ENCODE measurements at places on chromosomes 3 and 15.

DNA sequence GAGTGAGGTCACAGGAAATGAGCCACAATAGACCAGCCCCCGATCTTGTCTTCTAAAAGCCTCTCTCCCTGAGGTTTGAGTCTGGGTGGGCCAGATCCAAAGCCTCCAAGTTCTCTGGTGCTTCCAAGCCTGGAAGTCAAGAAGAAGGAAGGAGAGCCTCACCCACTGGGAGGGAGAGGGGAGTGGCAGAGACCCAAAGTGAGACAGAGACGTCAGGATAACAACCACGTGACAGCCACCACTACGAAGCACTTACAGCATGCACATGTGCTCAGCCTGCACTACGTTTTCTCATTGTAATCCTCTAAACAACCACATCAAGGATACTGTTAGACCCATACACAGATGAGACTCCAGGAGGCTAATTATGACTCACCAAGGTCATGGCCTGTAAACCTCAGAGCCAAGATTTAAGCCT, 197.3 kb upstream of the LINGO1 start:
- DNase-seq = no peak

DNA sequence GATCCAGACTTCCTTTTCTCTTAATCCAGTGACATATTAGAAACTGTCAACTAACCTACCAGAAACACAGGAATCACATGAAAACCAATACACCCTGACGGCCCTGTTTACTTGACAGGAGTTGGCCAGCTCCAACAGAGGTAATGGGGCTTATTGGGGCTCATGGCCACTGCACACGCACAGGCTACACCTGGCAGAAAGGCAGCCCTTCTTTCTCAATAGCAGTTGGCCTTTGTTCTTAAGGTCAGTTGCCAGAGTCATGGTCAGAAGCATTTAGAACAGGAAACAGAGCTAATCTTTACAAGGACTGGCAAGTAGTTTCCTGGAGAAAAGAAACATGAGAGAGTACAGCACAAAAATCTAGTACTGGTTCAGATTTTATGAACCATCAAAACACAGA, 181.8 kb downstream of the MAGI1 start:
- DNase-seq = peak; percentile 12

GRCh38 chr3:189908646-189909045, 212.1 kb downstream of the P3H2 start:
- no peak for DNase-seq

DNA sequence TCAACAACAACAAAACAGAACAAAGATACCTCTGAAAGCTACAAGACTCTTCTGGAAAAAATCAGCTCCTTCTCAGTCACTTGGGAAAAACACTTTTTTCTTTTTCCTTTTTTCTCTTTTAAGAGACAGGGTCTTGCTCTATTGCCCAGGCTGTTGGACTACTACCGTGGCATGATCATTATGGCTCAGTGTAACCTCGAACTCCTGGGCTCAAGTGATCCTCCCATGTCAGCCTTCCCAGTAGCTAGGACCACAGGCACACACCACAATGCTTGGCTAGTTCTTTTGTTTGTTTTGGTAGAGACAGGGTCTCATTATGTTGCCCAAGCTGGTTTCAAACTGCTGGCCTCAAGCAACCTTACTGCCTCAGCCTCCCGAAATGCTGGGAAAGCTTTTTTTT, 12.8 kb downstream of the MYO9A start:
- no peak for DNase-seq

GRCh38 chr15:51270706-51271105, 67.7 kb downstream of the CYP19A1 start:
- no peak for DNase-seq

DNA sequence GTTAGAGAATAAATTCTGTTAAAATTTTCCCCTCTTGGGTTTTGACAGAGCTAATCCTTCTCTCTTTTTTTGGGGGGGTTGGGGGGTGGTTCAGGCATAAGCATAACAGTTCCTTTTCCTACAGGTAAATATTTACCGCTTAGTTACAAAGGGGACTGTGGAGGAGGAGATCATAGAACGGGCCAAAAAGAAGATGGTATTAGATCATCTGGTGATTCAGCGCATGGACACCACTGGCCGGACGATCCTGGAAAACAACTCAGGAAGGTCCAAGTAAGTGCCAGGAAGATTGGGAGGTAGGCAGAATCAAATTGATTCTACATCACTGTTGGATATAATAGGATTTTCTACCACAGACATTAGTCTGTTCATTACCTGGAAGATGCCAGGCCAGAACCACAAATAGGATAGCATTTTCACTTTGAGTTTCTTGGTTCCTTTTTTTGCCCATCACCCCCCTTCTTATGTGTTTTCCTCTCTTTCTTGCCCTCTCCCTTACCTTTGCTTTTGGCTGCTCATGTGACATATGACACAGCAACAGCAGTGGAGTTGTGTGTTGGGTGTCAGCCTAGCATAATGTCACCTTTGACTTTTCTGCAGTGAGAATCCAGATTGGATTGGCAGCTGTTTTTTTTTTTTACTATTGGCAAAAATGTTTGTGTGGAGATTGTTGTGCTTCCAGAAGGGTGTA, 79.0 kb downstream of the CHD2 start:
- no peak for DNase-seq

DNA sequence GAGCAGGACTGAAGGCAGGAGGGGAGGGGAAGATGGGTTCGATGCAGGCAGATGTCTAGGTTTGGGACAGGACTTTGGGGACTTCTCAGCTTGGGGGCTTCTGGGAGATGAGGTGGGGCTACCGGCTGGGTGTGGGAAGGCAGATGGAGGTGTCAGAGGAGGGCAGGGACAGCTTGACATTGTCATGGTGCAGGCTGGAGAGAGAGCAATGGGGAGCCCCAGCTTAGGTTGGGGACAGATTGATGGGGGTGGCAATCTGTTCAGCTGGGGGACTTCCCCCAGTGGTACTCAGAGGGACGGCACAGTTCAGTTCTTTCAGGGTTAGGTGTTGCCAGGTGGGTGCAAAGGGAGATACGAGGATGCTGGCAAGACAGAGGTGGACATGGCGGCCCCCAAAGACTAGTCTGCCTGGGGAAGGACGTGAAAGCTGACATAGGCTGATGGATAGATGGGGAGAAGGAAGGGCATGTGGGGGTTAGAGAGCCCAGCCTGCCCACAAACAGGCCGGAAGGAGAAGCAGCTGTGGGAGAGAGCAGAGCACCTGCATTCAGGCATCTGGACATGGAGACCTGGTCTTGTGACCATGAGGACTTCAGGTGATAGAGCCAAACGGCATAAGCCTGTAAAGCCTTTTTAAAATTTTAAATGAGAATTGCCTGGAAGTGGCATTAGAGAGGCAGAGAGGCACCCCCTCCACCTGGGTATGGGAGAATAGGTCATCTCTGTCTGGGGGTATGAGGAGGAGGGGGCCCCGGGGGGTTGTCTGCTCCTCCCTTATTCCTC, 21.1 kb downstream of the ACAA1 start:
- DNase-seq = no peak

DNA sequence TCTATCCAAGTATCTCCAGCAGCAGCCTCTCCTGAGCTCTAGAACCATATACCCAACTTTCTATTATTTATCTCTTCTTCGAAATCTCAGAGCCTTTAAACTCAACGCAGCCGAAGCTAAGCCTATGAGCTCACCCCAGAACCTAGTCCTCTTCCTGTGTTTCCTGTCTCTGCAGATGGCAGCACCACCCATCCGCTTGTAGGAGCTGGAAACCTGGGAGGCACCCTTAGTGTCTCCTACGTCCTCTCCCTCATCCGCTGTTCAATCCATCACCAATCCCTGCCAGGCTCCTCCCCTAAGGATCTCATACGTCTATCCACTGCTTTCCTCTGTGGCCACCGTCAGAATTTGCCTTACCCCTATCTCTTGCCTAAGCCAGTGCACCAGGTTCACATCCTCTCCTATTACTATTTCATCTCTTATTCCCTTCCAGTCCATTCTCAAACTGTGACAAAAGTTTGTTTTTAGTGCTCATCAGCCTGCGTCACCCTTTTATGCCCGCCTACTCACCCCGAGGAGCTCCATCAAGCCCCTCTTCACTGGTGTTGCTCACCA, 9.6 kb downstream of the VGLL4 start:
- DNase-seq = no peak

- no peak for DNase-seq
Measured at GRCh38 chr3:123085932-123086627, 19.3 kb downstream of the PDIA5 start.

DNA sequence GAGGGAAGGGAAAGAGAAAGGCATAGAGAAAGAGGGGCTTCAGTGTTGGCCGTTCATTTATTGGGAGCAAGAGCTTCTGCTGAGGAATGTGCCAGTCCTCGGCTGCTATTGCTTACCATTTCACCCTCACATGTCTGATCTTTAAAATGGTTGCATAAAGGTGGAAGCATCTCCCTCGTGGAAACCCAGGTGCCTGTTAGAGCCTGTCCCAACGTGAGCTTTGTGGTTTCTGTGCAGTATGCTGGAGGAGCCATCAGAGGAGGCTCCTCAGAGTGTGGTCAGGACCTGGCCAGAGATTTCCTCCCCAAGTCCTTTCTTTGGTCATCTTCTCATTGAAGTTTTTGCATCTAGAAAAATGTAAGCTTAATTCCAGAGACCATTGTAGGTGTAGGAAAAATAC, 34.4 kb downstream of the PSMD6 start:
- no peak for DNase-seq

DNA sequence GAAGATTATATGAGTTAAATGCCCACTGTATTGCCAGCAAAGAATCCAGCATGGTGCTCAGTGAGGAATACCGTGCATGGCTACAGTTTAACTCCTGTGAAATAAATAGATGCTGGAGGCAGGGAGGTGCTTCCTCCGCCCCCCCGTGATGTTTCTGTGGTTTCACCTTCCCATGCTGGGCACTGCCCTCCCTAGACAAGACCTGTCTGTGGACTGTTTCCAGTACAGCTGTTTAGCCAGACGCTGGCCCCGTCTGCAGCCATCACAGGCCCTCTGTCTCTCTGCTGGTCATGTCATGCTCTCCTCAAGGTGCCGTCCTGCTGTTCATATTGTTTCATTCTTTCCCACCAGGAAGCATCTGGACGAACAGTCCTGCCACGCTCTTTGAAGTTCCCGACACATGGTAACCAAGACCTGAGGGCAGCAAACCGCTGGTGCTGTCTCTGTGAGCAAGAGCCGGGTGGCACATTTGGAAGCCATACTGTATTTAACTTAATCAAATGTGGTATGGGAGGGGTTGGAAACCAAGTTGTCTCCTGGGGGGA, 31.4 kb downstream of the GOLGA8S start:
- no peak for DNase-seq

DNA sequence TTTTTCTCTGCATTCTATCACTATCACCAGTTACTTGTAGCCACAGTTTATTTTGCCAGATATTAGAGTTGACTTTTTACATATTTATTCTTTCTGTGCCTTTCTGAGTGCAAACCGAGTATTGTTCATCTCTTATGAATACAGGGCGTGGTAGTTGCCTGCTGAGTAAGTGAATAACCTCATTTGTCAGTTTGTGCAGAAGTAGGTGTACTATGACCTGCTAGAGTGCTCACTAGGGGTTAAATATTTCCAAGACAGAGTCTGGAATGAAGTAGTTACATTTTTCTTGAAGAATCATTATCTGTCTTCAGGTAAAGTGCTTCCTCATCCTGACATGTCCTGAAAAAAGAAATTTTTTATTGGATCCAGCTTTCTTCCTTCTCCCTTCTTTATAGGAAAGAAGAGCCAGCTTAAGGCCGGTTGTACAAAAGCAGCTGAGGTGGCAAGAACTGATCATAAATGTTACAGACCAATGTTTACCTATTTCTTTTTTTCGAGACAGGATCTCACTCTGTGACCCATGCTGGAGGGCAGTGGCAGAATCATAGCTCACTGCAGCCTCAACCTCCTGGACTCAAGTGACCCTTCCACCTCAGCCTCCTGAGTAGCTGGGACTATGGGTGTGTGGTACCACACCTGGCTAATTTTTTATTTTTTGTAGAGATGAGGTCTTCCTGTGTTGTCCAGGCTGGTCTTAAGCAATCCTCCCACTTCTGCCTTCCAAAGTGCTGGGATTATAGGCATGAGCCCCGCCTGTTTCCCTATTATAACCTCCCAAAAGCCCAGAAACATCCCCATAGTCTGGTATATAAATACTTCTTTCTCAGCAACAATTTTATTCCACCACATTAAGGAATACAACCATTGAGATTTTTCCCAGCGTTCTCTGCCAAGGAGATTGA, 182.5 kb downstream of the TPRG1 start:
- peak; percentile 22 for DNase-seq

DNA sequence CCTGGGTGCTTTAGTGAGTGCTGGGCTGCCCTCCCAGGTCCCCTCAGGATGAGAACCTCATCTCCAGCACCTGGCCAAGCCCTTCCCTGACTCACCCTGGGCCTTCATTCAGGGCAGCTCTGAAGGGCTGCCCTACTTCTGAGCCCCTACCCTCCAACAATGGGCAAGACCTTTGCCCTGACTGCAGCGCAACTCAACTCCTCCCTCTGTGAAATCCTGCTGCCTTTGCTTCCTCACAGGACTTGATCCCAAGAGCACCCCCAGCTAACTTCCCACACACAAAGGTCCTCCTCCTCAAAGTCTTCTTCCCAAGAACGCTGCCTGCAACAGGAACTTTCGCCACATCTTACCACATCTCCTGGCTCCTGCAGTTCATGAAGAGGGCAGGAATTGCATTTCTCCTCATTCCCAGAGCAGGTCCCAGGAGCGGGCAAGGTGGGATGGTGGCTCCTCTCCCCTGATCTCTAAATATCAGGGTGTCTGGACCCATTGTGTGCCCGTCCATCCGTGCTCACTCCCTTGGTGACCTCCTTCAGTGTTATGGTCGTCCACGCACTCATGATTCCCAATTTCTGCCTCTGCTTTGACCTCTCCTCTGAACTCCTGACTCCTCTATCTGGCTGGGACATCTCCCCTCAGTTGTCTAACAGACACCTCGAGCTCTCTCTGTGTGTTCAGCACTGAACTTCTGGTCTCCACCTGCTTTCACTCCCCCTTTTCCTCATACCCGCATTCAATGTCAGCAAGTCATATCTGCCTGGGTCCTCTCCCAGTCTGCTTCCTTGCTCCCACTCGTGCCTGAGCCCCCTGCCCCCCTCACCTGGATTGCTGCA, 4.5 kb upstream of the SSUH2 start:
- DNase-seq = no peak

GRCh38 chr3:56288258-56288657, 180.0 kb downstream of the ERC2 start:
- DNase-seq = no peak

DNA sequence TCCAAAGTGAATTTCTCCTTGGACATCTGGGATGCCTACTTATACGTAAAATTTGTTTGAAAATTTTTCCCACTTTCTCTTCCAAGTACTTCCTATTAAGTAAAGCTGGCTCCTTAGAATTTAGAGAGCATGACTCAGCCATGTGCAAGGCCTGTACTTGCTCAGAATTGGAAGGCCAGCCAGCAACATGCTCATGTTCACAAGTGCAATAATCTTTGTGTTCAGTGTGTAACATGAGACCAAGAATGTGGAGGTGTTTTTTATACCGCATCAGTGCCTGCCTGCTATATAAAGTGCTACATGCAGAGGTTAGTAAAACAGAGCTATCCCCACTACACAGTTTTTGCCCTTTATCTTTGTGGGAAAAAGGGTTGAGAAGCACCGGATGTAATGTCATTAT, 151.9 kb upstream of the FEZF2 start:
- DNase-seq = no peak

Data from HT-29 (cell line).